Erythroblast (primary cell): ENCODE measurements at places on chromosomes 4 and X.

DNA sequence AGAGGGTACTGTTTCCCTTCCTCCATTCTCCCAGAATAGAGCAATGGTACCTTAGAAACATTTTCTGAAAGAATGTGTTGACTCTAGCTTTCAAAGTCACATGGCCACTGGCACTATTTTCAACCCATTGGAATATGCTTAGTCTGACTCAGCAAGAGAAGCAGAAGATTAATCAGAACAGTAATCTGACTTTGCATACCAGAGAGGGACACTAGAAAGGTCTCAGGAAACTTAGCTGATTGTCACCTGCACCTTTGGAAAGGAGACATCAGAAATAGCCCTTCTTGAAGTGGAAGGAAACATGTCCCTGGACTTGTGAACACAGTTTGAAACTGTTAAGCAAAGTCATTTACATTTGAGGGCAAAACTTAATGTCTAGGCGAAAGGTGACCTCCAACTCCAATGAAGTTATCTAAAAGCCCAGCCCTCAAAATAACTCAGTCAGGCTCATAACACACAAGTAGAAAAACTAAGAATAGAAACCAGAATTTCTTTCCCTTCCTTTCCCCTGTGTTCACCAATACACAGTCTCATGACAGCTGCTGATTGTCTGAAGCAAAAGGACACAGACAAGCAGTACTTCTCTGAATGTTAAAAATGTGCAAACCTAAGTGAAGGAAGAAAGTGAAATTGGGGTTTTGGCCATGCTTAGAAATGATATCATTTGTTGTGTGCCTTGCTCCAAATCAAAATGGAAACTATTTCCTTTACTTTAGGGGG lies 270.8 kb downstream of the GRIA3 start:
- DNase-seq: no peak

GRCh38 chr4:156523991-156524390 lies 447.6 kb downstream of the PDGFC start:
- no peak for DNase-seq

DNA sequence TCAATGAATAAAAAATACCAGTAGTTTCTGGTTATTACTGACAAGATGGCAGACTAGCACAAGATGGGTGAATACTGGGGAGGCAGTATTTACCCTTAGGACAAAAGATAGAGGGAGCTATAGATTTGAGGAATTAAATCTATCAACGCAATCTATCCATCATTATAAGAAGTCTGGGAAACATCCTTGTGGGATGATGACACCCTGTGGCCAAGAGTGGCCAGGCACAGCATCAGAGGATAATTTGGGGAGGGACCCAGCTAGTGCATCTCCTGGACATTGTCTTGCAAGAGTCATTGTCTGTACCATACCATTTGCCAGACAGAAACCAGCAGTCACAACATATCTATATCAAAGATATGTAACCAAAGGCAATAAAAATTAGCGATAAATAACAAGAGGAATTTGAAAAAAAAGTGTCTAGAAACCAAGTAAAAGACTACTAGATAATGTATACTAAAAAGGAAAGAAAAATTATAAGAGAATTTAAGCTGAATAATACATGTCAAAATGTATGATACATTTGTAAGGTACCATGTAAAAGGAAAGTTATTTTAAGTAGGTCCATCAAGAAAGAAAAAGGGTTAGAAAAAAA lies 22.9 kb downstream of the KCTD8 start:
- DNase-seq: no peak

- DNase-seq: no peak
Observed at GRCh38 chr4:20176881-20177280, 74.8 kb upstream of the SLIT2 start.

DNA sequence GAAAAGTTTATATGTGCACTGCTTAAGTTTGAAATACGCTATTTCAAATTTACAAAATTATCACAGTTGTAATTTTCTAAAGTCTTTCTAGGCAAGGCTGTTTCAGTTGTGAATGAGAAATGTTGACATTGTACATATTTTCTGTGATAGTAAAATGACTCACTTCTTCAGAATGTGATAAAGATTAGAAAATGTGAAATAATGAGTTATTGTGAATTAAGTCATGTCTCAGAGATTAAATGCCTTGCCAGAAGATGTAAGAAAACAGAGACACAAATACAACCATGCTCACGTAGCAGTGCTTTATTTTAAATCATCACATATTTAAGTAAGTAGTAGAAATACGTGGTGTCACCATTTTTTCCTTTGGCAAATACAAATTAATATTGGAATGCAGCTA lies 768 bp downstream of the CLCN4 start:
- peak; percentile 22 for DNase-seq

DNA sequence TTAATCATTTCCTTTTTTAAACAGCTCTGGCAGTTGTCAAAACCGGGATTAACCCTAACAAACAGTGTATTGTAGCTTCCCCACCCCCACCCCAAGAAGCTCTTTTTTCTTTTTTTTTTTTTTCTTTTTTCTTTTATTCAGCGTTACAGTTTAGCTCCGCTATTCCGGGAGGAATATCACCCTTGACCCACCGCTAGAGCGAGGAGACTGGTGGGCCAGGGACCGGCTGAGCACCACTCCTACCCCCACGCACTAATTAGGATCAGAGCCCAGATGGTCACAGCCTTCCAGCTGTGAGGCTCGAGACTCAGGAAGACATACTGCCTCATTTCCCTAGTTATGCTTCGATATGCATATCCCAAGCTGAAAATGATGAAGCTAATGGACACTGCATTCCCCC lies 2.0 kb downstream of the PARM1 start:
- DNase-seq: no peak

- DNase-seq: no peak
Observed at GRCh38 chr4:81007417-81007816, 23.1 kb upstream of the BMP3 start.

GRCh38 chrX:124338733-124339514 lies 6.5 kb downstream of the TEX13D start:
- no peak for DNase-seq

DNA sequence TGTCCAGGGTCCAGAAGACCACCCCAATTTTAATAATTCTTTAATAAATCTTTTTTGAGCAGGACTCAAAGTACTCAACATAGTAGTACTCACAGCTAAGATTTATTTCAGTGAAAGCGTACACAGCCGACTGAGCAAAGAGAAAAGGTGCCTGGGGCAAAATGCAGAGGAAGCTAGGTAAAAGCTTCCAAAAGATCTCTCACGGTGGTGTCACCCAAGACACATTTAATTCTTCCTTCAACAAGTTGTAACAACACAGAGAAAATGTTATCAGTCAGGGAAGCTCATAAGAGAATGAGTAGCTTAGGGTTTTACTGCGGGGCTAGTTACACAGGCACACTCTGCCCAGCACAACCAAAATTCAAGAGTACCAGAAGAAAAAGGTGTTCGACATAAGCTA lies 201.1 kb downstream of the OPHN1 start:
- DNase-seq: no peak

GRCh38 chrX:19086102-19086772 lies 36.0 kb downstream of the ADGRG2 start:
- DNase-seq: no peak

GRCh38 chr4:181488926-181489325 lies 754.3 kb upstream of the TENM3 start:
- DNase-seq: no peak

DNA sequence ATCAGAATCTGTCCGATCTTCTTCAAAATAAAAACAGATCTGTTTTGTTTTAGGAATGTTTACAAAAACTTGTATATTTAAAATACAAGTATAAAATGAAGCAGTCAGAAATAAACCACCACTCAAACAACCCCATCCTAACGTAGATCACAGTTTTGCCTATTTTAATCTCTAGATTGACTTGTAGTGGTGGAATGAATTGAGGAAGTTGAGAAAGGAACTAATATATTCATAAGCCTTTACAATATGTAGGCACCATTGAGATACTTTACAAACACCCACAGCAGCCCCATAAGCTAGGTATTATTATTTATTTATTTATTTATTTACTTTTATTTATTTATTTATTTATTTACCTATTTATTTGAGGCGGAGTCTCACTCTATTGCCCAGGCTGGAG lies 52.3 kb upstream of the KLF3 start:
- DNase-seq: no peak

- peak; percentile 64 for DNase-seq
Observed at GRCh38 chr4:40924096-40924792, 174.5 kb downstream of the NSUN7 start.

DNA sequence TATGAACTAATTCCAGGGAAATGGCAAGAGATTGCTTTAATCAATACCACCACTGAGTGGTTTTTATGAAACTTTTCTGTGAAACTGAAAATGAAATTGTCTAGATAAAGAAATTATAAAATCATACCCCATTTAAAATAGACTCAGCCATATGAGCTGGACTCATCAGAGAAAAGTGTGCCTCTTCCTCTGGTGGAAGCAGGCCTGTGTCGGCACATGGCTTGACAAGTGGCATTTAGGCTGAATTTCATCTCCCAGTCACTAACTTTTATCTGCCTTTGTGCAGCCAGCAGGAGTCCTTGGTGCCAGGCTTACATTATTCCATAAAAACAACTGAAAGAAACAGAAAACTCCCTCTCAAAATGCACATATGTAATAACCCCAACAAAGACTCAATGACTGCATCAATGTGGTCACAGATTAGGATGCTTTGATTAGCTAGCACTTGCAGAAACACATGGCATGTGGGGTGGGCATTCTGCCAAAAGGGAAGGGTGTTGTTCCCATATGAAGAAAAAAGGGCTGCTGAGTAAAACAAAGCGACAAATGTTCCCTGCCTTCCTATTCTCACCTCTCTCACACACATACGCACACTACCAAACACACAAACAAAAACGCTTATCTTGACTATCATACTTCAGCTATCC lies 232.3 kb downstream of the PABPC4L start:
- DNase-seq: peak; percentile 46

- no peak for DNase-seq
Observed at GRCh38 chr4:22093126-22093525, 144.6 kb upstream of the KCNIP4 start.
